HL-60 (cell line): ENCODE measurements at places on chromosomes 7 and 10.

DNA sequence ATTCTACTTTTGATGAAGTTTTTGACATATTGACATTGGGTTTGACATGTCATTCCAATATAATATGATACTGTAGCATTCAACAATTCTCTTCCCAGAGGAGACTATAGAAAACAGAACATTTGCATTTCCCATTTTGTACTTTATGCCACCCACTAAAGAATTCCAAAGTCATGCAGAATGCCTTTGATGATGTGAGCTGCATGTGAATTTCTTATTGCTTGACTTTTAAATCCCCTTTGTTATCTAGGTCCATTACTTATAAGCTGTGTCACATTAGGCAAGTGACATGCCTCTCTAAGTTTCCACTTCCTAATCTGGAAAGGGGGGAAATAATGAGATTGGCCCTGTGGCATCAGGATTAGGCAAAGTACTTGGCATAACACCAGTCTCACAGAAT lies 436.7 kb downstream of the AUTS2 start:
- no peak for DNase-seq

- DNase-seq = no peak
Measured at GRCh38 chr7:123397746-123398338, 136.6 kb downstream of the IQUB start.

GRCh38 chr10:66378117-66378876 lies 547.5 kb upstream of the LRRTM3 start:
- DNase-seq = peak; percentile 7

- DNase-seq = no peak
Measured at GRCh38 chr7:55381189-55381588, 16.1 kb downstream of the LANCL2 start.

DNA sequence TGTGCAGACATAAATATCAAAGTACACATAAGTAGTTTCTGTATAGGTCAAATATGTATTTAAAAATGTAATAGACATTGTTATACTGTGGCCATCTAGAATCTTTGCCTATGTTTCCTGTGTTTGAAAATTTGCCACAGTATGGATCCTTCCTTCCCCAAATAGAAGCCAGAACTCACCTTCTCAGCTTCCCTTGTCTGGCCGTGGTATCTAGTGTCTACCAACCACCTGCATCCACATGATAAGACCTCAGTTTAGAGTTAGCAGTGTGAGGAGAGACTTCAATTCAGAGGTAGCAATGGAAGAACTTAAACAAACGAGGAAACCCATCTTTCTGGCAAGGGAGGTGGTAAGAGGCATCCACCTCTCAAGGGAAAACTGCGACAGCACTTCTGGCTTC lies 4.9 kb downstream of the TRDMT1 start:
- DNase-seq = no peak

GRCh38 chr7:70556761-70557160 lies 575.2 kb upstream of the GALNT17 start:
- DNase-seq = no peak

DNA sequence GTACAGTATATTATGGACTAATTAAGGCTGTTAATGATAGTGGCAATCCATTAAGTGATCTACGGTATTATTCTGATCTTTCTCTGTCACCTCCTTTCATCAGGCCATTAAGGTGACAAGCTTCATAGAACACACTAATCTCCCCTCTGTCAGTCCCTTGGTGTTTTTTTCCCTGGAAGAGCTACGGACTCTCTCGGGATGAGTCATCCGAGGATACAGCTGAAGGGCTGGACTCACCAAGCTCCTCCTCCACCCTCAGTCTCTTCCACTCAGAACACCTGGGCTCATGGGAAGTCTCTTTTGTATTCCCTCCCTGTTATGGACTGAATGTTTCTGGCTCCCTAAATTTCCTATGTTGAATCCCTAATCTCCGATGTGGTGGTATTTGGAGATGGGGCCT lies 69.8 kb upstream of the PLXNA4 start:
- no peak for DNase-seq

DNA sequence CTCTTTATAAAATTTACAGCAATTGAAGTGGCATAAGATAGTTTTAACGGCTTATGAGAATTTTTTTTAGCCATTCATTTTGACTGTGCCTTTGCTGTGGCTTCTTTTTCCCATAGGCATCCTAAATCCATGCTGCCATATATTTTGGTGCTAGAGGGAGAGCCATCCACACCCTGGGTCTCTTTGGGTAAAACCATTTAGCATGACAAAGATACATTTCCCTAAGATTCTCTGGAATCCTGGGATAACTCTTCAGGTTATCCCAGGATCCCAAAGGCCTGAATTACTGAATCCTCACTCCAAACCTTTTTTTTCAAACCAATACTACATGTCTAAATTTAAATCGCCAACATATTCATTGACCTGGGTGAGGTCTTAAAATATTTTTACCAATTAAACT lies 28.9 kb downstream of the DNAJC12 start:
- DNase-seq = no peak

DNA sequence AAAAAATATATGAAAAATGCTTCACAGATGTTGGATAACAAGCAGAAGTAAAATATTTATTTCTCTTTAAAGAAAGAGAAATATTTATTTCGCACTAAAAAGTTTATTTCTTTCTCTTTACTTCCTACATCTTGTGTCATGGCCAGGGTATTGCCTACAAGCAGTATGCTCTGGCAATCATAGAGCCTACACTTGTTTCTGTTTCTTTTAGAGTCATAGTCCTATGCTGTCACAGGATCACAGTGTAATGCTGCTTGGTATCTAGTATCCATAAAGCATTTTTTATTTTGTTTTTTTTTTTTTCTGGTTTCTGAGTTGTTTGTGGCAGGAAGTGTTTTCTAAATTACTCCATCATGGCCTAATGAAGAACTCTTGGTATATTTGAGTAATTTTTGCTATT lies 116.0 kb downstream of the ATRNL1 start:
- no peak for DNase-seq

DNA sequence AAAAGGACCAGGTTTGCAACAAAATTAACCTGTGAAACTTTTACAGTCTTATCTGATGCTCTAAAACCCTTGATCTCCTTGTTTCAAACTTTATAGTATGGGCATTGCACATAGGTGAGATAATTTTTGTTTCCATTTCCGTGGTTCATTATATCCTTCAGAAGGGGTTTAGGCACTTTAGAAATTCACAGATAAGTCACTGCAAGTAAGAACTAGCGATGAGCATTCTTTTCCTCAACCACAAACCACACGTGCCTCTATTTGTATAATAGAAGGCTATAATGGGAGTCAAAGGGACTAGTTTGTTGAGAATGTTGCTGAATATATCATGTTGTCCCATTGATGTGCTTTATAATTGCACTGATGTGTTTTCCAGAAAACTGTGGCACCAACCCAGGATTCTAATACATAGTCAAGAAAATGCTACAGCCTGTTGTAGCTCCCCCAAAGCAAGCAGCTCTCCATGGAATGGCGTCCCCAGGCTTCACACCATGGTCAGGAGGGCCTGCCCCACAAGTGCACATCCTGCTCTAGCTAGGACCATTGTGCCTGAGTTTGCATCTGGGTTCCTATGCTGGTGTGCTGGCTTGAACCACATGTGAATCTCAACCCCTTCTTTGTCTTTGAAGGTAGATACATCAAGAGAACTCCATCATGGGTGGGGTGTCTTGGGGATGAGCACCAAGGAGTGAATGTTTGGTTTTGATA lies 14.0 kb upstream of the ATXN7L1 start:
- no peak for DNase-seq
